ENCODE measurements at places on chromosomes 3 and 15.

- DNase-seq: no peak
These were observed 32.7 kb downstream of the TRANK1 start for GRCh38 chr3:36911990-36912804.

DNA sequence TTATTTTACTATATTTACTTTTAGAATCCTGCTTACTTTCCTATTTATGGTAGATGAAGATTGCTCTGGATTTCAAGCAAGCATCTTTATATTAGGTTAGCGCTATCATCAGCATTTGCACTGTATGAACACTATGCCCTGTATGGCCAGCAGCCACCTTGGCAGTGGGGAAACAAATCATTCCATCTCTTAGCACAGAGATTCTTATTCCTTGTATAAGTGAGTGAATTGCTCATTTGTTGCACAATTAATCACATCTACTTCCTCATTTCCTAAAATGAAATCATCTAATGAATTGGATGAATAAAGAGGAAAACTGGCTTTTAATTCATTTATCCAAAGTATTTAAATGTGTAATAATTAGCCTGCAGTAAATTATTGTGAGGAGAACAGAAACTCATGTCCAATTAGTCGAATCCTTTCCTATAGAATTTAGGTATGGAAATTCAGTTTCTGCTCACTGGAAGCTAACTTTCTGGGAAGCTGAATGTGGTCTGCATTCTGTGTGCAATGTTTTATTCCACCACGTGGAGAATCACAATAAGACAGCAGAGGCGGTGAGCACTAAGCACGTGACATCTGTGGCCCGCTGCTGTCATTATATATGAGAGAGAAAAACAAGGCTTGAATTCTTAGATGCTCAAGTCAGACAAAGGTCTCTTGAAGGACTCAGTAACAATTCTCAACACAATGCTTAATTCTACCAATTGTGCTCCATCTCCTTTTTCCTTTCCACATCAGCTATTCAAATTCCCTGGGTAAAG, 93.4 kb downstream of the PEX5L start:
- DNase-seq: no peak

DNA sequence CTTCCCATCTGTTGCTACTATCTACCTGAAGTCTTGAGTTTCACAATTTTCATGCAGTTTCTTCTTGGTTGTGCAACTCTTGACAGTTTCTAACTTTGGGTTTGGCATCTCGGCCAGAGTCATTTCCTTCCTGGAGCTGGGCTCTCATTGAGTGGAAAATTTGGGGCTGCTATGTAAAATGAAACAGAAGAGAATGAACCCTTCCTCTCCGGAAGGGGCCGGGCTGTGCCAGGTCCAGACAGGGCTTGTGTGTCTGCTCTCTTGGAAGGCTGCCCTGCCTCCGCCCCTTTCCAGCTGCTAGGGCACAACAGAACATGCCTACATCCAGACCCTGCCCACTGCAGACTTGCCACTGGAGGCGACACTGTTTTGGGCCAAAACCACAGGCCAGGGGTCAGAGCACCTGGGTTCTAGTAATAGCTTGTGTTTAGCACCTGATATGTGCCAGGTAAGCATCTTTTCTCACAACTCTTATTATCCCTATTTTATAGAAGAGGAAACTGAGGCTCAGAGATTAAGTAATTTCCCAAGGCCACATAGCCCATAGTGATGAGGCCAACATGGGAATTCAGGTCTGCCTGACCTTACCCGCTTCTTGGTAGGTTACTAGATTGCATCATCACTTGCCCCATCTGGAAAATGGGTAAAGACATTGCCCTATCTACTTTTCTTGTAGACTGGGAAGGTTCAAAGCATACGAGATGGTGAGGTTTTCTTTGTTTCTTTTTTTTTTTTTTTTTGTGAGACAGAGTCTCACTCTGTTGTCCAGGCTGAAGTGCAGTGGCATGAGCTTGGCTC, 25.0 kb downstream of the IRAK2 start:
- DNase-seq: no peak

DNA sequence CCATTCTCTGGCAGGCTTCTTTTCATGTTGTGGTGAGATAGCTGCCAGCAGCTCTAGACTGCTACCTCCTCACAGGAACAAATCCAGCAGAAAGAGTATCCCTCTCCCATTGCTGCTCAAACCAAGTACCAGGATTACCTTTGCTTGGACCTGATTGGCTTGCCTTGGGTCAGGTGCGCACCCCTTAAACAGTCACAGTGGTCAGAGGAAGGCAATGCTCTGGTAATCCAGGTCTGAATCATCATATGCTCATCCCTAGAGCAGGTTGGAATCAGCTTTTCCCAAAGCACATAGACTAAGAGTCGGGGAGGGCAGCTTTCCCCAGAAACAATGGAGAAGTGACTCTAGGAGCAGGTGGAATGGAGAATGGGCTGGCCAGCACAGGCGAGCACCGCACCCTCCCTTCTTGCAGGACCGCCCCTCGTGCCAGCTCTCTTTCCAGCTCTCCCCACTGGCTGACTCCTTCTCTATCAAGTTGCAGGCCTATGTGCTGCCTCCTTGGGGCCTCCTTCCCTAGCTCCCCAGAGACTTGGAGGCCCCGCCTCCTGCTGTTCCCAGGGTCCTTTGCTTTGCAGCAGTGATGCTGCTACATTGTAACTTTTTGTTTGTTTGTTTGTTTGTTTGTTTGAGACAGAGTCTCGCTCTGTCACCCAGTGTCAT, 29.9 kb upstream of the ADPGK start:
- DNase-seq: no peak

DNA sequence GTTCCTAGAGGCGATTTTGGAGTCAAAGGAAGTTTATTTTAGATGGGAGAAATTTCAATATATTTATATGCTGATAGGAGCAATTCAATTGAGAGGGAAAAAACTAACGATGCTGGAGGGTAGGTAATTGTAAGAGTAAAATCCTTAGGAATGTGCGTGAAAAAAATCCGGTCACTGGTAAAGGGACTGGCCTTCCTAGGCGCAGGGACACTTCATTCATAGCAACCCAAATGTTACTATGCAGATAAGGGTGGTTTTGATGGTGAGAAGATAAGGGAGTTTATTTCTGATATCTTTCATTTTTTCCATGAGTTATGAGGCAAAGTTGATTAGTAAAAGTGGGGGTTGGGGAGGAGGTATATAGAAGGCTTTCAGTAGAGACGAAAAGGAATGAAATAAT, 1.1 kb upstream of the PIAS1 start:
- no peak for DNase-seq

- DNase-seq: no peak
These were observed 1596.6 kb downstream of the SI start for GRCh38 chr3:163481738-163482137.

- DNase-seq: no peak
These were observed 341.0 kb upstream of the UBE2E2 start for GRCh38 chr3:22862111-22862510.

DNA sequence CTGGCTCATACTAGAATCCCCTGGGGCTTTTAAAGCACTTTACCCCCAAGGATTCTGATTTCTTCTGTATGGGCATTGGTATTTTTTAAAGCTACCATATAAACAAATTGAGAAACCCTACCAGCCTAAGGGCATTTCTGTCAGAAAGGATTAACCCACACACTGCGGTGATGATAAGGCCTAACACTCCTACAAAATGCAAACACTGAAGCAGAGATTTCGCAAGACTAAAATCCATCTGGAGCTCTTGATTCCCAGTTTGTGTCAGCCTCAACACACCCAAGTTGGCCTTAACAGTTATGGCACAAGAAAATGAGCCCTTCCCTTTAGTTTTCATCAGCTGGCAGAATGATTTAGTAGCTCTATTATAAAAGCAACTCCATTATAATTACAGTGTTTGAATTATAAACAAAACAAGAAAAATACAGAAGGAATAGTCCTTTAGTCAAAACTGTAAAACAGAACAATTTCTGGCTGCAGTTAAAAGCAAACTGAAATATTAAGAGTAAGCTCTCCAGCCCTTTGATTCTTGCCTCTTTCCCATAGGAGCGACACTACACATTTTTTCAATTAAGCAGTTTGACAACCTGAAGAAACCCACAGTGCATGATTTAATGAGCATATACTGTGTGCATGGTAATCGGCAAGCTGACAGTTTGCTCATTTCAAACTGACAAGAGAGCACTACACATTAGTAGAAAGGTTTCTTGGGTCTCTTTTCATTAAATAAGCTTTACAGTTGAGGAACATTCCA, 441.2 kb downstream of the FHIT start:
- DNase-seq: no peak

DNA sequence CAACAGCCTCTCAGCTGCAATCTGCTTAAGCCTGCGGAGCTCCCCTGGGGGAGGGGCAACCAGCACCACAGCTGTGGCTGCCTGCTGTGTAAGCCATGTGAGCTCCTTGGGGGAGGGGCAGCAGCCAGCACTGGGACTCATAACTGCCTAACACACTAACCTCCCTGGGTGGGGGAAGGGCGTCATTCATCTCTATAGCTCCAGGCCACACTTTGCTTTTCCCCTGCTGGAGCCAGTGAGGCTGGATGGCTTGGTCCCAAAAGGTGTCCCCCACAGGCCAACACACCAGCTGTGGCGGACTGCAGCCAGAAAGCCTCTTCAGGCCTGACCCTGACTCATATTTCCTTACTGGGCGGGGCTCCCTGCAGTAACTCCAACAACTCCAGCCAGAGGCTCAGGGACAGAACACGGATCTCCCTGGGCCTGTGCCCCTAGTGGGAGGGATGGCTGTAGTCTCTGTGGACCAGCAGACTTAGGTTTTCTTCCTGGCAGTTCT, 129.8 kb downstream of the PPM1L start:
- DNase-seq: no peak

- peak; percentile 60 for DNase-seq
These were observed 9.8 kb downstream of the ONECUT1 start for GRCh38 chr15:52780172-52780980.

DNA sequence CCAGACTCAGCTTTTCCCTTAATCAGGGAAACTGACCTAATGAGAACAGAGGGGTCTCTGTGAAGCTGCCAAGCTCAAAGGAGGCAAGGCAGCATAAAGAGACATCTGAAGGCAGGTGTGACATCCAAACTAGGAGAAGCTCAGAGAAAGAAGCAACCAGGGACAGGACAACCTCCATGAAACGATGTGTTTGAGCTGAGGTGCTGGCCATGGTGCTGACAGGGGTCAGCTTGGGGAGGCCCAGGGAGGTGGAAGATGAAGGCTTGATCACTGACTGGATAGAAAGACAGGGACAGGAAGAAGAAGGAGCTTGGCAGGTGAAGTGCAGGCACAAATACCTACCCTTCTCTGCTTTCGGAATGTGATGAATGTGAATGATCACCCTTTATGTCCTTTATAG, 179.5 kb upstream of the NSMCE3 start:
- no peak for DNase-seq

DNA sequence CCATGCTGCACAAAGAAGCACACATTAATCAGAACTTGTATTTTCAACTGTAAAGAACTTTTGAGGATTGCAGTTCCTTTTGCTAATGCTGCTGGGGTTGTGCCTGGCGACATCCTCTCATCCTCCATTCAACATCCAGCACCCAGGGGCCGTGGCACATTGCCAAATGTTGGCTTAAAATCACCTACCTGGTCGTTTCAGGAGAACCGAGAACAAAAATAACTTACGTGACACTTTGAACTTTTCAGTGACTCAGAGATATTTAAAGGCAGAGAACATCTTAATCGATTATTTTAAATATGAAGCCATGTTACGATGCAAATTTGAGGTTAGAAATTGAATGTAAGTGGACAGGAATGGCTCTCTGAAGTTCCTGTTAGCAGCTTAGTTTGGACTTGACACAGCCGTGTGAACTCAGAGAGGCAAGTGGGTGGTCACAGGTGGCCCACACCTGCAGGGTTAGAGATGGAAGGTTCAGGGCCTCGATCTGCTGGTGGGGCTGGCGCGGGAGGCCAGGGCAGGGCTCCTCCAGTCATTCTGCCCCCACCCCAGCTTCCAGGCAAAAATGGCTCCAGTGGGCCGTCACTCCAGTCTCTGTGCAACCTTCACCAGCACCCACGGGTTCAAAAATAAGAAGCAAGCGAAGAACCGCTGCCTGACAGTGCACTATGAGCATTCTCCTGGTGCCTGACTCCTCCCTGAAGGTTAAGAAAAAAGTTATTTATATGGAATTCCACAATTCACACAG, 12.2 kb downstream of the LRRK1 start:
- DNase-seq: no peak

DNA sequence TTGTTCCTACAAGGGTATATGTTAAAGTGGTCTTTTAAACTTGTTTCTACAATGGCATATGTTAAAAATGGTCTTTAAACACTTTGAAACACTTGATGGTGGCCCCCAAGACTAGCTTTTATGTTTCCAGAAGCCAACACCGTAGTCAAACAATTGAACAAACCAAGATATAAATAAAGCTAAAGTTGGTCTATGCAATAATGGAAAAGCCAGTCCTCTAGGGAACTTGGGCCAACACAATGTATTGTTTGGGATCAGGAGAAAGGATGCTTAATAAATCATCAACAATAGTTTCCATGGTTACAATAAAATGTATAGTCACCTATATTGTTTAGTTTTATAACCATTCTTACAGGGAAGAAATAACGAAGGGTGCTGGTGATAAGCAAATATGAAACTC, 137.2 kb downstream of the RORA start:
- no peak for DNase-seq

DNA sequence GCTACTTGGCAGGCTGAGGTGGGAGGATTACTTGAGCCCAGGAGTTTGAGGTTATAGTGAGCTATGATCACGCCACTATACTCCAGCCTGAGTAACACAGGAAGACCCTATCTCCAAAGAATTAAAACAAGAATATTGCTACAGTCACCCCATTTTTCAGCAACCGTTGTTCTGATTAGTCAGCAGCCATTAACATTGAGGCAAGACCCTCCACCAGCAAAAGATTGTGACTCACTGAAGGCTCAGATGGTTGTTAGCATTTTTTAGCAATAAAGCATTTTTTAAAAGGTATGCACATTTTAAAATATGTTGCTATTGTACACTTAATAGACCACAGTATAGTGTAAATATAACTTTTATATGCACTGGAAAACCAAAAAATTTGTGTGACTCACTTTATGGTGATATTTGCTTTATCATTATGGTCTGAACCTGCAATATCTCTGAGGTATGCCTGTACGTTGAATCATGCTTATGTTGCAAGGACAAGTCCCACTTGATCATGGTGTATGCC, 492.6 kb downstream of the SQOR start:
- no peak for DNase-seq

- no peak for DNase-seq
These were observed 145.6 kb upstream of the TMCO5A start for GRCh38 chr15:37788767-37789396.

GRCh38 chr15:41892621-41893421, 1.0 kb downstream of the SPTBN5 start:
- no peak for DNase-seq

- no peak for DNase-seq
These were observed 211.6 kb downstream of the RAP2B start for GRCh38 chr3:153373606-153374005.

- no peak for DNase-seq
These were observed 2.1 kb upstream of the ANXA2 start for GRCh38 chr15:60399931-60400330.

GRCh38 chr3:188875413-188875812, 296.4 kb upstream of the TPRG1 start:
- DNase-seq: no peak
